Colonic mucosa (tissue), 4 donors: ENCODE measurements at places on chromosomes 5 and 9. TPM values are rescaled to one million over a fixed set of nuclear protein-coding genes. Genes with fewer than 3 reads are reported as not detected.
A peak's percentile ranks its signal among the peaks of the same experiment; 100 is the strongest.

DNA sequence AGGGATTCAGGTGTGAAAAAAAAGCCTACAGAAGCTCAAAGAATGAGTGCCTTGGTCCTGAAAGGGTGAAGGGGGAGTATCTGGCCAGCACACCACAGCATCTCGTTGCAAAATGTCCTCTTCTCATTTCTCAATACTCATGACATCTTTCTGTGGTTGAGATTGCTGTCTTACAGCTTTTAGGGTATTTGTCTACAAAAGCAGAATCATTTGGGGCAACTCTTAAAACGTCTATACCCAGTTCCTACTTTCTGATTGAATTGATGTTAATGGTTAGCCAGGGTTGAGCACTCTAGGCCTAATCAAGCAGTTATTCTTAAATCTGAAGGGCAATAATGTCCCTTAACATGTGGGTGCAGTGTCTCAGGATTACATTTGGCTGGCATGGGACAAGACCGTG is 21.2 kb upstream of the PCSK5 start:
- H3K36me3 ChIP-seq, result no peaks in the 10 kb centered on the region
- H3K4me1 ChIP-seq, result no peaks in the 10 kb centered on the region
- no peak for DNase-seq
- no peak overlapping the region for H3K27ac ChIP-seq
- H3K27me3 ChIP-seq, result no peaks in the 10 kb centered on the region

The NR2F1 gene
- 2.7 TPM for total RNA-seq

The PTPN3 gene
- total RNA-seq, result 26.7 TPM

- H3K4me3 ChIP-seq, result no peak overlapping the region
- no peak overlapping the region for H3K27ac ChIP-seq
- no peak for DNase-seq
- no peaks in the 10 kb centered on the region for H3K27me3 ChIP-seq
- no peaks in the 10 kb centered on the region for H3K4me1 ChIP-seq
These were observed 25.5 kb downstream of the ERAP2 start for GRCh38 chr5:96901841-96902240.

The FOXD1 gene
- total RNA-seq, result 0.17 TPM

DNA sequence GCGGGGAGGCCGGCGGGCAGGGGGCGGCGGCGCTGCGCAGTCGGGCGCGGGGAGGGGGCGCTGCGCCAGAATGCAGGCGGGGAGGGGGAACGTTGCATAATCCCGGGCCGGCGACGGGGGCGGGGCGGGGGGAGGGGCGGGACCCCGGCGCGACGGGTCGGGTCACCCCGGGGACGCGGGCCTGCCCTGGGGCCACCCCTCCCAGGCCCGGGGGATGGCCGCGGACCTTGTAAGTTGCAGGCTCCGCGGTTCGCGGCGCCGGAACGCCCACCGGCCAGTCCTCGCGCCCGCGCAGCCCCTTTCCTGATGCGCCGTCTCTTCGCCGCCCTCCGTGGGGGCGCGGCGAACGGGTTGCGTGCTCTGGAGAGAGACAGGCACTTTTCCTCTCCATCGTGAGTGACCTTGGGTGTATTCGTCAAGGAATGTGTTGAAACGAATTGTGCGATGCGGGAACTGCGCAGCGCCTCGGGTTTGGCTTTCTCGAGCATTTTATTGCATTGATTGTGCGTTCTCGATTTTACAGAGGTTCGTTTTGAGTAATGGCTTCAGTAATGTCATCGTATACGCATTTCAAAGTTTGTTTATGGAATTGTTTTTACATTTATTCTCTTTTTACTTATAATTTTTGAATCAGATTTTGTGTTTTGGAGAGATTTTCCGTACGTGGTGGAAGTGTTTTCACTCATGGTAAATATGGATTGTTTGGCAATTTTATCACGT is 802 bp downstream of the SPIN1 start:
- H3K4me3 ChIP-seq, result peak overlapping the region; percentile 85
- H3K36me3 ChIP-seq, result no peaks in the 10 kb centered on the region
- H3K4me1 ChIP-seq, result peaks cover 4% of the 10 kb centered on the region
- peak; percentile 61 for DNase-seq
- peak overlapping the region; percentile 94 for H3K27ac ChIP-seq
